ENCODE measurements at places on chromosomes 7 and 10.

DNA sequence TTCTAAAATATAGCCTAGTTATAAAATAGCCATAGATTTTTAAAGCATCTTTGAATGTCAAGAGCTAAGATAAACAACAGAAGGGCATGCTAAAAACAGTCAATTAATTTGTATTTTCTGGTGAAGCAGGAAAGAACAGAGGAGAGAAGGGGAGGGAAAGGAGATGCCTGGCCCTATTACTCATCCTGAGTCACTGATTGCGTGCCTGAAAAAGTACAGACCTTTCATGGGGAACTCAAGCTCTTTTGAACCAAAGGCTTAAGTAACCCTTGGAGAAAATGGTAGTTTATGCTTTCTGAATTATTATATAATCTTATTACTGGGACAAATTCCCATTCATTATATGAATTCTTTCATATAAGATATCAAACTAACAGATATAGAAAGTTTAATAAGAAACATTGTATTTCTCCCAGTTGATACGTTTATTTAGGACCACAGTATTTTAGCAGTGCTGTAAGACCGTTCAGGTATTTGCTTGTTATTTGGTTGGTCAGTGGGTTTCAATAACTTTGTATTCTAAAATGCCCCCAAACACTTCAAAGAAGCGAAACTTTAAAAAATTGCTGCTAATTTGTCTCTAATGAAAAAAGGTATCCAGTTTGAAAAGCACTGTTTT lies 151.3 kb downstream of the HGF start:
- DNase-seq, result no peak

DNA sequence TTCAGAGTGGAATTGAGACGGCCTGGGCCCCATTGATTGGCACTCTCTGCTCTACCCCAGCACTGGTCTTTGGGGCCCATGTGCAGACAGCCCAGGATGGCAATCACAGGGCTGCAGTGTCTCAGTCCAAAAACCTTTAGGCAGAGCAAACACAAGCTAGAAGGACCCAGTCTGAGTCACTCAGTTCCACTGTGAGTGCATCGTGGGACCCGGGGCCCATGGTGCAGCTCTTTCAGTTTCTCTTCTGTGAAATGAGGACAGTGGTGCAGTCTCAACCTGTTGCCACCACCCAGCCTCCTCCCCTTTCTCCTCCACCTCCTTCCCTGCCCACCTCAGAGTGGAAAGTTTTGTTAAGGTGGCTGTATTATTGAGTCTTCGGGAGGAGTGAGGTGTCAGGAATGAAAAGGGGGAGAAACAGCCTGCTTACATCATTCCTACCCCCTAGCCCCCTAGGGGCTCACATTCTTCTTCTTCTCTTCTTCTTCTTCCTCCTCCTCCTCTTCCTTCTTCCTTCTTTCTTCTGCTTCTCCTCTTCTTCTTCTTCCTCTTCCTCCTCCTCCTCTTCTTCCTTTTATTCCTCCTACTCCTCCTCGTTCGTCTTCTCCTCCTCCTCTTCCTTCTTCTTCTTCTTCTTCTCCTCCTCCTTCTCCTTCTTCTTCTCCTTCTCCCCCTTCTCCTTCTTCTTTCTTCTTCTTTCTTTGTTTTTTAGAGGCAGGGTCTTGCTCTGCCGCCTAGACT lies 19.5 kb upstream of the CARD11 start:
- no peak for DNase-seq

GRCh38 chr10:95664543-95664942 lies 8.0 kb upstream of the ALDH18A1 start:
- no peak for DNase-seq

- DNase-seq, result no peak
These were observed 91.6 kb downstream of the COBL start for GRCh38 chr7:51224811-51225595.

GRCh38 chr7:151993977-151994676 lies 31.3 kb upstream of the GALNT11 start:
- DNase-seq, result no peak

DNA sequence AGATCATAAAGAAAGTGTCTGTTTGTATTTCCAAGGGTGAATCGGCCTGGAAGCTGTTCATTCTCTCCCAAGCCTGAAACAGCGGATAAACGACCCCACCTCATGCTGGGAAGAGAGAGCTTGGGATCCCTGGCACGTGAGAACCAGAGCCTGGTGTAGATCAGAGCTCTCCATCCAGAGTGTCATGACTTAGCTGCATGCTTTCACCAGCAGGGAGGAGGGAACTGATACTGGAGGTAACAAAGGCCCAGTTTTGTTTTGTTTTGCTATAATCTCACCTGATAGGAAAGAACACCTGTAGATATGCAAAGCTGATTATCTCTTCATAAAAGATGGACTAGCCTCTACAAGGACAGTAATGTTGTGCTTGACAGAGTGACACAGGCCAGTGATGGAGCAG lies 236.6 kb downstream of the POM121L12 start:
- DNase-seq, result no peak

GRCh38 chr10:81081887-81082620 lies 544.4 kb downstream of the SH2D4B start:
- DNase-seq, result no peak

GRCh38 chr10:13789448-13789829 lies 202.7 kb downstream of the PRPF18 start:
- DNase-seq, result no peak

DNA sequence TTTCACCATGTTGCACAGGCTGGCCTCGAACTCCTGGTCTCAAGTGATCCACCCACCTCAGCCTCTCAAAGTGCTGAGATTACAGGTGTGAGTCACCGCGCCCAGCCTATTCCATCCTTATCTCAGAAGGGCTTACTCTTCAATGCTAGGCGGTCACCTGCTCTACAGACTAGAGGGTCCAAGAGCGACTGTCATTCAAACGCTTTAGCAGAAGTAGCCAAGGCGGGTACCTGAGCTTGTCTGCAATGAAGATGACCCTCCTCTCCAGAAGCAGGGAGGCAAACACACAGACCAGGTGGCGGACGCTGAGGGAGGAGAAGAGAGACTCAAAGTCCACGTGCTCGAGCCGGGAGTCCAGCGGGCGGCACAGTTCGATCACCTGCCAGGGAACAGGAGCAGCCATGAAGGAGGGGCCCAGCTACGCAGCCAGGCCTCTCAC lies 65.1 kb upstream of the MKRN1 start:
- DNase-seq, result no peak

DNA sequence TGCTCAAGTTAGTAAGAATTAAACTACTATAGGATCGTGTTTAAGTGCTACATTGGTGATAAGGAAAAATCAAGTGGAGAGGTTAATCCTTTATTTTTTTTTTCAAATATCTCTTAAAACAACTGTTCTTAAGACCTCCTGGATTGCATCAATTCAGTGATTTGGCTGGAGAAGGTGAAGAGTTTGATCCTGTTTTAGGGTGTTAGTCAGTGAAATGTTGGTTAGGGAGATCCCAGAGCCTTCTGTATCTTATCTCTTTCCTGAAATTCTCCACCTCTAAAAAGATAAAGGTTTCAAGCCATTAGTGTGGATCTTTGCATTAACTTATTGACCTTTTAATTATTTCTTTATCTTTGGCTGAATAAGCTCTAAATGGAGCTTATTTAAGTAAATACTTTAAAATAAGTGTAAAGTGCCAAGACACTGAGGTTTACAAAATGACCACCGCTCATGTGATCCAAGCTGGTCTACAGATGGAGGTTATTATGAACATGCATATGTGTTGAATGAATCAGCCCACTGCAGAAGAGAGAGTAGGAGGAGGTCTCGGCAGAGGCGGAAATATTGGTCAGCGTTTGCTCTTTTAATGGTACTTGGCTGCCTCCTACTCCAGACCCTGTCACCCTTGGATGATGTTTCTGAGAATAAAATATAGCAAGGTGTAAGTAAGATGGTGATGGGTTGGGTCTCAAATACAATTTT lies 51.8 kb upstream of the BMPER start:
- no peak for DNase-seq

DNA sequence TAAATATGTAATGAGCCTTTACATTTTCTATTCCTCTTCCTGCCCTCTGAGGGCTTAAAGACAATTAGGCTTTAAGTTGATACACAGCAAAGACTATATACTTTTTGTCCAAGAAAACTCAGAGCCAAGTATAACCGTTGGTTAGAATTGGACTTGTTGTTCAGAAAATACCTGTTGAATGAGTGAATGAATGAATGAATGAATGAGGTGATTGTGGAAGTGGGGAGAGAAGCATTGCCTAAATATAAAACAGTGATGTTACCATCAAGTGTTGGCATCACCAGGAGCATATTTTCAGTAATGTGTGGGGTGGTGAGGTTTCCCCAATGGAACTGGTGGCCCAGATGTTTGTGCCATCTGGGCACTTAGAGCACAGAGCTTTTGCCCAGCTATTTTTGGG lies 106.9 kb downstream of the AOAH start:
- no peak for DNase-seq

- no peak for DNase-seq
These were observed 87.8 kb downstream of the TBXAS1 start for GRCh38 chr7:139916717-139917395.

DNA sequence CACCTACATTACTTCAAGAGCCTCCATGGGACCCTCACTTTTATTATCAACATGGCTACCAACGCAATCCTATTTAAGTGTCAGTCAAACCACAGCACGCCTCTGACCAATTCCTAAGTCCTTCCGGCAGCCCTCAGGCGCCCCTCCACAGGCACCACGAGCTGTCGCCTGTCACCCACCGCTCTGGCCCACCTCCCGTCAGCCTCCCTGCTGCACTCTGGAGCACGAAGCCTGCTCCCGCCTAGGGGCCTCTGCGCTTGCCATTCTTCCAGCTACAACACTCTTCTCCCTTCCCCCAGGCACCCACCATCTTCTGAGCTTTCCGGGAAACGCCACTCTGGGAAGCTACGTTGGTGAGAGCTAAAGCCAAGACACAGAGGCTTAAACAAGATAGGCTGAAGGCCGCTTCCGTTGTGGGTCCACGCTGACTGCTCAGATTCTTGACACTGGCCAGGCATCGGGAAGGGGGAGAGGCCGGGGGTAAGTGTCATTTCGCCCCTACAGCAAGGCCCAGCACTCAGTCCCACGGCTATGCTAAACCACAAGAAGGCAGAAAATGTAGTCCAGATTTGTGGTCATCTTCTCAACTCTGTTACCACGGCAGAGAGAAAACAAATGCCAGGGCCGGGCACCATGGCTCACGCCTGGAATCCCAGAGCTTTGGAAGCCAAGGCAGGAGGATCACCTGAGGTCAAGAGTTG lies 56.7 kb downstream of the GNA12 start:
- no peak for DNase-seq

- no peak for DNase-seq
These were observed 3.3 kb downstream of the MAPK8 start for GRCh38 chr10:48309711-48310226.

DNA sequence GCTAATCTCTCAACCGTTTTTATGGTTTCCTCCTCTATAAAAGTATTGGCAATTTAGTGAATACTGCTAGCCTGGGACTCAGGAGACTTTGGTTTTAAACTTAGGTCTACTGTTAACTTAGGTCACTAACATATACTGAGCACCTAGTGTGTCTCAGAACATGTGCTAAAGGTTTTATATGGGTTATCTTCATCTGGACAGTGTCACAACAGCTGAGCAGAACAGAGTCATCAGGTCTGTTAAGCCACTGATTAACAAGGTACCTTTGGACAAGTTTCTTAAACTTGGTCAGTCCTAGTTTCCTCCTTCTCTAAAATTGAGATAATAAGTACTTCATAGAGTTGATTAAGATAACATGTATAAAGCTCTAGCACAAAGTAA lies 30.6 kb downstream of the NET1 start:
- DNase-seq, result no peak

DNA sequence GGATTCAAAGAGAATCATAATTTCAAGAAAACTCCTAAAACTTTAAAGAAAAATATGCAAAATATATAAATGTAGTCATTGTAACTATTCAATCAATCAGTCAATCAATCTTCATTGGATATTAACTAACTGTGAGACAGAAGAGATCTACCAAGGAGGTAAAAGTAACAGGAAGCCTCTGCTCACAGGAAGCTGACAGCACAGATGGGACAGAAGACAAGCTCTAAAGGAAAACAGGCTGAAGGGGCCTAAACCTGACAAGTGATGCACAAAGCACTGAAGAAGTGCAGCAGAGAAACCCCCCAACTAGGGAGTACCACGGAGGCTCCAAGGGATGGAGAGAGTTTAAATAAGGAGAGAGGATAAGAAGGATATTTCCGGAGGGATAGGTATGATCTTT lies 173.0 kb downstream of the SKAP2 start:
- DNase-seq, result no peak

- no peak for DNase-seq
These were observed 762.7 kb downstream of the KCNMA1 start for GRCh38 chr10:76874896-76875295.

DNA sequence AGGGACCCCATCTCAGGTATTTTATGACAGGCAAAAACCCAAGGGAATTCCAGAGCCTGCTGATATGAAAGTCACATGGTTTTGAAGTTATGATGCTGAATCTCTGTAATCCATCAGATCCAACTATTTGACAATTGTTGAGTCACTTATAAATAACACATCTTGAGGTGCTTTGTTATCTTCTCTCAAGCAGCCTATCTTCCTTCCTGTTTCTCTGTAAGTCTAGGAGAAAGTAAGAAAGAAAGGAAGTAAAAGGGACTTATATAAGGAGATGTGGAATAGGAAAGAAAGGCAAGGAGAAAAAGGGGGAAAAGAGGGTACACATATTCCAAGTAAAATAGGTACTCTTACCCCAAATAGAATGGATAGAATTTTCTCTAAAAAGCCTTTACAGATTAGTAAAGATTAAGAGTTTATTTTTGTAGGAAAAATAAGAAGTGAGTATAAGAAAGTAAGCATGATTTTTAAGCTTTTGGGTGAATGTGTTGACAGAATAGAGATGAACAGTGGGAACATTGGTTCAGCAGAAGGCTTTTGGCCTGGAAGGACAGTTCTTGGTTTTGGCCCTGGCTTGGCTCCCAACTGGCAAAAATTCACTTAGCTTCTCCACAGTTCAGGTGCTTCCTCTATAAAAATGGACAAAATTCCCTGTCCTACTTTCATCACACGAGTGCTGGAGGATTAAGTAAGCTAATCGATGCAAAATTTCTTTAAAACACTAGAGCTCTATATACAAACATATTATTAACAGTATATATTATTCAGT lies 39.6 kb upstream of the ANK3 start:
- DNase-seq, result no peak

DNA sequence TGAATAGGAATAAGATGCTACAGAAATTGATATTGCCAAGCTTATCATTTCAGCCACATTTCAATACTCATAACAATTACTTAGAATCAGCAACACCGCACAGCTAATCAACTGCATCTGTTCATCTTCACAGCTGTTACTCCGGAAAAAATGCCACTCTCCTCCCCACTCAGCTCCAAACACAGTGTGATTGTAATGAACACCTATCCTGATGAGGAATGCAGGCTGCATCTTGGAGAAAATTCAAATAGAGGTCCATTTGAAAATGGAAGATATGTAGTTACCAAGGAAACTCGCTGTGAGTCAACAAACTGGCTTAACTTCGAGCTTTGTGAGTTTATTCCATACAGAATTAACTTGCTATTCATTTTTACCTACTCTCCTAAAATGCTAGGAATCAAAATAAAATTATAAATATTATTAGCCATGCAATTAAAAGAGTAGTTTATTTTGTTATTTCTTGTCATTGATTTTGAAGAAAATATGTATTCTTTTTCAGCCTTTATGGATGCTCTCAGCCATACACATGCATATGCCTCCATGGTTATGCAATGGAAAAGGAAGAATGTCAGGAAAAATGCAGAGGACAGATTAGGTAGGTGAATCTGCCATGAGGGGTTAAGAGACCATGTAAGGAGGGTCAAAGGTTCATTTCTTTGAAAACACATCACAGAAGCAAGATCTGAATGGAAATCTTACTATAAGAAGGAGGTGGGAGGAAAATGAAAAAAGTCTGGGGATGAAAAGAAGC lies 267.2 kb downstream of the POM121L12 start:
- DNase-seq, result no peak

Measured in right forelimb (tissue), 1 donor.